ENCODE measurements at places on chromosomes 12 and 14.

- DNase-seq: no peak
These were observed 99.2 kb downstream of the BEGAIN start for GRCh38 chr14:100488057-100488456.

DNA sequence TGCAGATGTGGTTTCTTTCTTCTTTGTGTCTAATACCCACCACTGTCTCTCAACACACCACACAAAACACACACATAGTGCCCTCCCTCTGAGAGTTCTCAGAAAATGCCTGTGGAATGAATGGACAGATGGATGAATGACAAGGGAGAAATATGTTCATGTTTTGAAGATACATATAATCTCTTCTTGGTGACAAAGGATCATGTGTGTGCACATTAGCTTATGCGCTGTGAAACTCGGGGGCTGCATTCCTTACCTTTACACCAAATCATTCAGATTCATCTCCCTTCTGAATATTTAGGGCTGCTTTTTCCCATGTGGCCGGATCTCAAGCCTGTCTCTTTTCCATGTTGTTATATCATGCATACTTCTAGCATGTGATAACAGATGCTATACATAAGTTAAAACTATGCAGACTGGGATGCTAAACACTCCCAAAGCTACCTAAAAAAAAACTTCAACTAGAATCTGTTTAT is 111.4 kb downstream of the EPS8 start:
- DNase-seq: no peak

DNA sequence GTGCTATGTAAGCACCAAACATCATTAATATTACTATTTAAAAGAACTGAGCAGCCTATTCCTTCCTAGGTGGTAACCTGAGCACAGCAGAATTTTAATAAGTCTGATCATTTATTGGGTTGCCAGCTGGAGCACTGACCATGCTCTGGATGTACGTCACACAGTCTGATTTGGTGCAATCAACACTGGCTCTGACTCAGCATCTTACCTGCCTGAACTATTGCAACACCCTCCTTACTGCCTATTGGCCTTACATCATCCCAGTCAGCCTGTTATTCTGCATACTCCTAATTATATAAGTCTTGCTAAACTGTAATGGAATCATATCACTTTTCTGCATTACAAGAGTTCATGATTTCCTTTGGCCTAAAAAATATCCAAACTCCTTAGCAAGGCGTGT is 149.7 kb downstream of the PTPRO start:
- DNase-seq: no peak

DNA sequence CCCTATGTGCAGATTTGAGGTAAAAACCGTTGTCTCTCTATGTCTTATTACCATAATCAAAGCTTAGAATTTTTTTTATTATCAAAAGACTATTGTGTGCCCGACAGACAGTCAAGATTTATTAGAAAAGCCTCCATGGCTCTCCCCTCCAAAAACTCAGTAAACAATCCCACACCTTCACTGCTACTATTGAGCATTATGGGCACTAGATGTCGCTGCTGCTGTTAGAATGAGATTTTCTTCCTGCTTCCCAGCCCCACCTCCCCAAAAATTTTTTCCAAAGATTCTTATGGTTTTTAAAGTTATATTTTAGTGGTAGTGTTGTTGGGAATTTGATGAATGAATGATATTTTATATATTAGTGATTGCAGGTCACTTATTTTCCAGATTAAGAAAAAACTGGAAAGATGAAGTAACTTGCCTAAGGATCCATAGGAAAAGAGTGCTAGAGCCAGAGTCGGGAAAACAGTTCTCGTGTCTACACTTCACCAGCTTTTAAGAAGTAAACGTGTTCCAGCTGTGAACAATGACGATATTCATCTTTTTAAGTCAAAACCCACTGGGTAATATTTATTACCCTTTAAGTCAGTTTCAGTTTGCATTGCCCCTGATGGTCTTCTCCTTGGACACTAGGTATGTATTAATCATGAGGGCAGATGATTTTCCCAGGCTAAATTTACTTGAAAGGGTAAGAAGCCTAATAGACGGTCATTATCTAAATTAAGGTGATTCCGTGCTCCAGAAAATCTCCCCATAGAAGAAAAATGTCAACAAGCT is 12.2 kb upstream of the FOXG1 start:
- no peak for DNase-seq

DNA sequence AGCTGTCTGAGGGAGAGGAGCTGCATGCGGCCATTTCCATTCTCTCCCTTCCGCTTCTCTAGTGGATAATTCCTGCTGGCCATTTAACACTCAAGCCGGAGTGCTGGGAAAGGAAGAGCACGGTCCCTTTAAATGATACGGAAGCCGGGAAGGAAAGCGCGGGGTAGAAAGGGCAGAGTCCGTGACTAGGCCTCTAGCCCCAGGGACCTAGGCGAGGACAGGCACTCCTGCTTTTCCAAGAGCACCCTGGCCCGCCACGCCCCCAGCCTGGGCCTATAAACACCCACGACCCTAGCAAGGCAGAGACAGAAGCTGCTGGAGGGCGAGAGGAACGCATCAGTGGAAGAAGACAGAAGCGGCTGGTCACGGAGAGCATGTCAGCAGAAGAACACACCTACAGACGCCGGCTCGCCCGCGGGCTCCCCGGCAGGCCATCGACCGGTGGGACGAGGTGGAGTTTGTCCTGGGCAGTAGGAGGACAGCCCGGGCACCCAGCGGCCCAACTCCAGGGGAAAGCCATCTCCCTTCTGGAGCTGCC is 1206.6 kb upstream of the TMEM132C start:
- DNase-seq: no peak

DNA sequence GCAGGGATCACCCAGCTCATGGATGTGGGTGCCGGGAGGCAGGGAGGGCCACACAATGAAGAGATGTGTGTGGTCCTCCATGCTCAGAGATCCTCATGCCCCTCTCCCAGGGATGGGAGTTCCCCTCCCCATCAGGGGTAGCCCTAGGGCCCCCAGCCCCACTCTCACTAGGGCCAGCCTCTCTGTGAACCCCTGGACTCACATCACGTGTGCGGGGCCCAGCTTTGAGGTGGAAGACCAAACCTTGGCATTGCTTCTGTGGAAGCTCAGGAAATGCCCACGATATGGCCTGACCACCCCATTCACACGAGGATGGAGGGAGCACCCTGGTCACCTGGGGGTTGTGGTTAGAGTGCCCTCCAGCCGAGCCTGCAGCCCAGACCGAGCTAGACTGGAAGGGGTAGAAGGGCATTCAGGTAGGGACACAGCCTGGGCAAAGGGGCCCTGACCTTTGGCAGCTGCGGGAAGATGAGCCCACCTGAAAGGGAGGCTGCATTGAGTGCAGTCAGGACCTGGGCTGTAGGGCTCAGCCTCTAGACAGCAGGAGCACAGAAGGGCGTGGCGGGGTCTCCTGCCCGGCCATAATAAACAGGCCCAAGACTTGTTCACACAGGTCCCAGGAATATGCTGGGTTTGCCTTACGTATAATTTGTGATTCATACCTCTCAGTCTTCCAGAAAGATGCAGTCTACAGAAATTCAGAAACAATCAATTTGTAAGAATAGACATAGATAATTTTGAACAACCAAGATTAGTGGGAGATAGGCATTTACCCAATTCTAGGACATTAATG is 34.8 kb upstream of the RCOR1 start:
- no peak for DNase-seq

DNA sequence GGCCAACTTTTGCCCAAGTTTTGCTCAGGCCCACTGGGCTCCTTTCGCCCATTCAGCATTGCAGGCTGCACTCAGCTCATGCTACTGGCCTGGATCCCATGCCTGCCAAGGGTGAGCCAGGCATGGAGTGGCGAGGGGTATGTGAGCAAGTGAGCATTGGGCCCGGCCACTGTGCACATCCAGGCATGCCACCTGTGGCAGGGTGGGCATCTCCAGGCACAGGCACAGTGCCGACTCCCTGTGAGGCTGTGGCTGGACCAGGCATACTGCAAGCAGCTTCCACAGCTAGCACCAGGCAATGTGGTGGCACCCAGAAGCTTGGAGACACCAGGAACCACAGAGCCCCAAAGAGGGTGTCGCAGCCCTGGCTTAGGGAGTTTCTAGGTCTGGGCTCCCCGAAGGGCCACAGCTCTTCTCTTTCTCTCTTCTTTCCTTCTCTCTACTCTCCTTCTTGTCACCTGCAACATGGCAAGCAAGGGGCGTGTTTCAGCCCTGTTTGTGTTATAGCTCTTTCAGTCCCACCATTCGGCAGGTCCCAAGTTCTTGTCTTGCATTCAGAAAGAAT is 15.6 kb downstream of the FAM186A start:
- DNase-seq: no peak

Measured in GDM1 (cell line).